ENCODE measurements at places on chromosomes 2 and 18.

- DNase-seq: no peak
These were observed 430.3 kb downstream of the XIRP2 start for GRCh38 chr2:167318581-167318980.

DNA sequence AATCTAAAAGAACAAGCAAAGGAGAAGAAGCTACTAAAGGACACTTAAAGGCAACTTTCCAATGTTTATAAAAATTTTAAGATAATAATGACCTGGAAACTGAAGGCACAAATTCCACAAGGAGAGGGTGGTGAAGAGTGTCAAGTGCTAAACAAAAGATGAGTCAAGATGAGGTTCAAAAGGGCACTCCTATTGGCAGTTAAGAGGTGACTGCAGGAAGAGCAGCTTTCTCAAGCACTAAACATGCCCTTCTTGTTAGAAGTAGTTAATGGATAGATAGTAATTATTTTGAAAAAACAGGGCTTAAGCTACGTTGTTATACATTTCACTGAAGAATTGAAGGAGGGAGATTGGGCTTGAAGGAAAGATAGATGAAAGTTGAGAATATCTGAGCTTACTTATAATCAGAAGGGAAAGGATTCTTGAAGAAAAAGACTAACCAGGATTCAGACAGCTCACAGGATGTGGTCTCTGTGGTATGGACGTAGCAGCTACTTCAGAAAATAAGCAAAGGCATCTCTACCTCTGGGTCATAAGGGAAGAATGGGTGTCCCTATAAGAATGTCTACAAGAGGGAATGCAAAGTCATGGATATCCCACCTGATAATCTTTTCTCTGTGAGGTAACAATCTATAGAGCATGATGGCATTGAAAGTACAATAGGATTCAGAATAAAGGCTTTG is 454.7 kb upstream of the SLC39A10 start:
- DNase-seq: no peak

- no peak for DNase-seq
These were observed 64.9 kb downstream of the ZCCHC2 start for GRCh38 chr18:62587689-62588088.

DNA sequence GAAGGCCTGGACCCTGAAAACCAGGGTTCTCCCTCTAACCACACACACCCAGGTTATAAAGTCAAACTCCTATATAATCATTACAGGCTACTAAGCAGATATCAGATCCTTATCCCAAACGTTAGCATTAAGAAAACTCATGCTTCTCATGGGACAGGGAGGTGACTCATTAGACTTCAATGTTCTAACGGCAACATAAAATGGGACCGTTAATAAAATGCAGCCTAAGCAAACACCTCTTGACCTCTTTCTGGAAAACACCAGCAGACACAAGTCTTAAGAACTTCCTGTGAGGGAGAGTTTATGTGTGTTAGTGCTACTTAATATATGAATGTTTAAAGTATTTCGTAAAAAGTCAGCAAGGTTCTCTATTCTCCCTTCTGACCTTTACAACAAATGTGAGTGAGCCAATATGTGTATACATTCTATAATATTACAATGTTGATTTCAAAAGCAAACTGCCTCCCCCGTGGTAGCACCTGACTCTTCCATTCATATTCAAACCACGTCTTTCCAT is 31.7 kb downstream of the LPIN2 start:
- peak; percentile 17 for DNase-seq

DNA sequence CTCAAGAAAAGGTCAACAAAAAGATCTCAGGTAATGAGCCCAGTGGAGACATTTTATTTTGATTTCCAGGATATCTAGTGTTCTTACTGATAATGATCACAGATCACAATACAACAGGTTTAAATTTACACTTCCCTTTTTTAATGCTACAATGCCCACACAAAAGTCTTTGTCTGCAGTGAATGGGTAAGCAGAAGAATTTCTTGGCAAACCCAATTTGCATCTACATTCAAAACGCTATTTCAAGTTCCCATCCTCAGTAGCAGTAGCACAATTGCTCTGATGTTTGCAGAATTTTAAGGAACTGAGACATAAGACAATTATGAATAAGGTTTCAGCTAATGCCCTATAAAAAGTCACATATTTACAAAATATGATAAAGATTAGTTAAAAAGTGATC is 929.4 kb upstream of the PIK3C3 start:
- no peak for DNase-seq

DNA sequence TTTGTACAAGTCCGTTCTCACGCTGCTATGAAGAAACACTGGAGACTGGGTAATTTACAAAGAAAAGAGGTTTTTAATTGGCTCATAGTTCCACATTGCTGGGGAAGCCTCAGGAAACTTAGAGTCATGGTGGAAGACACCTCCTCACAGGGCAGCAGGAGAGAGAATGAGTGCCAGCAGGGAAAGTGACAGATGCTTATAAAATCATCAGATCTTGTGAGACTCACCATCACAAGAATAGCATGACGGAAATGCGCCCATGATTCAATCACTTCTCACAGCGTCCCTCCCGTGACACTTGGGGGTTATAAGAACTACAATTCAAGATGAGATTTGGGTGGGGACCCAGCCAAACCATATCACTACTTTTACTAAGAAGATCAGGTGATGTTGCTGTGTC is 285.8 kb downstream of the TMX3 start:
- no peak for DNase-seq

- no peak for DNase-seq
These were observed 39.3 kb downstream of the PELI1 start for GRCh38 chr2:64104933-64105332.

Measured in AML-193 (cell line).